ENCODE measurements at places on chromosomes 2 and 18.

GRCh38 chr2:126677176-126677538 is 21.2 kb downstream of the GYPC start:
- no peak for DNase-seq

GRCh38 chr2:143468341-143468888 is 339.2 kb downstream of the ARHGAP15 start:
- no peak for DNase-seq

GRCh38 chr2:113976277-113976928 is 86.5 kb downstream of the ACTR3 start:
- no peak for DNase-seq

GRCh38 chr2:173299764-173300163 is 54.9 kb upstream of the CDCA7 start:
- no peak for DNase-seq

DNA sequence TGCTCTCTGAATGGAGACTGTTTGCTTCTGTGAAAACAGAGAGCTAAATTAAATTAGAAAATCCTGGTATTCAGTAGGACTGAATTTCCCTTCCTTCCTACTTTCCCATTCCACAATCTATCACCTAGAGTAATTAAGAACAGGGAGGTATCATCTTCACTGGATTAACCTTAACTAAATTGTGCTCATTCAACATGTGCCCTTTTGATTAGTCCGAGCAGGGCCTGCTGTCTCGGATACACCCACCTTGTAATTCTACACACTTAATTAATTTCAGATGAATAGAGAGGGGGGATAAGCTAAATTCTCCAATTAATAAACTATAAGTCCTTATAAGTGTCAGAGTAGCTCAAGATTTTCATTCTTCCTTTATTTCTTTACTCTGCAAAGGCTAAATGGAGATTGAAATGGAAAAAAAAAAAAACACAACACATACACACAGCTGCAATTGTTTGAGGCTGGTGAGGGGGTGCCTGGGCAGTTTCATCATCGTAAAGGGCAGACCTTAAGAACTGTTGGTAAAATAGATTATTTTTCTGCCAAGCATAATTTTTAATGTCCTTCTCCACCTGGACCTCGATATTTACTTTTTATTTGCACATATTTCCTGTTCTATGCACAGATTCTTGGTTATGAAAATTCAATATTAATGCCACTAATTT is 157.1 kb upstream of the SIX2 start:
- no peak for DNase-seq

DNA sequence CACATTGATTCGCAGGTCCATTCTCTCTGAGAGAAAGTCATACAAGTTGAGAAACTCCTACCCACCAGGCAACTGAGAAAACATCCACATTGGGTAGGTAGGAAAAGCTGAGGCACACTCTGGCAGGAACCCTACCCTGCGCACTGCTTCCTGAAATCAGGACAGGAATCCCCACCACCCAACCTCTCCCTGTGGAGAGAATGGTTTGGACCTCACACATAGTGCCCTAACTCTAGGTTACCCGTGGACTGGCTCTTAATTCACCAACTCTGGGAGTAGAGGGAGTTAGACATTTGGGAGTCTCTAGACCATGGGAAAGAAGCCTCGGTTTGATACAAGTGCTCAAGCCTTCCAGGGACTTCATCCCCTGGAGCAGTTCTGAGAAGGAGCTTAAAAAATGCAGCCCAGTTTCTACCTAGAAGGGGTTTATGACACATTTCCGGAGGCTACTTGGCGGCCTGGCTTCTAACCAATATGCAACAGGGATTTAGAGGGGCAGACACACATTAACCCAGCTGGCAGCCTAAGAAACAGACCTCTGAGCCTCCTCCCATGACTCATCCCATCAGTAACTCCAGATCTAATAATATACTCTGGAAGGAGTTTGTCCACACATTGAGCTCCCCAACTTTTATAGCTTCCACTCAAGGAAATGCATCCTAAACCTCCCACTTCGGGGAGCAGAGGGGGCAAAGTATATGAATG is 136.7 kb downstream of the EML6 start:
- DNase-seq: peak; percentile 86

DNA sequence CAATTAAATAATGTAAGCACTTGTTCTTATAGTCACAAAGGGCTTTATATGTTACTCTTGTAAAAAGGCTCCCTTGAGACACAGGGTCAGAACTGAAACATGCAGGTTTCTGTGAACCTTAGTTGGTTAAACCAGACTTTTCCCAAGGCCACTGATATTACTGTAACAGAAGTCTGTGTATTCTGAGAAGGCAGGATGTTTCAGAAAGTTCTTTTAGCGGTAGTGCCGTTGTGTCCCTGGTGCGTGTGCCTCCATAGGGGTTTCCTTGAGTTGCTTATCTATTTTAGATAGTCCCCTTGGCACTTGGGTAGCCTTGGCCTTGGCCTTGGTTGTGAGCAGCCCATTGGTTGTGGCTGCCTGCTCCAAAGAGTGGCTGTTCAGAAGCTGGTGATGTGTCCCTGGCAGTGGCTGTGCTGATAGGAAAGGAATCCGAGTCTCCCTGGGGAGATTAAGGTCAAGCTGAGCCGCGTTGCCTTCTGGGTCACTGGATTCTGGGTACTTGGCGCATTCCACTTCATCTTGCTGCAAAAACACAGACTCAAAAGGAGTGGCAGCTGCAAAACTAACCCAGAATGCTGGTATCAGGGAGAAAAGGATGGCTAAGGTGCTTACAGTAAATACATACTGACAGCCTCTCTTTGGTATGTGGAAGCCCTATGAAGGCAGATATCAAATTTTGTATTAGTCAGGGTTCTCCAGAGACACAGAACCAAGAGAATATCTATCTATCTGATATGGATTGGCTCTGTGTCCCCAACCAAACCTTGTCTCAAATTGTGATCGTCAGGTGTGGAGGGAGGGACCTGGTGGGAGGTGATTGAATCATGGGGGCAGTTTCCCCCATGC is 69.7 kb downstream of the FHOD3 start:
- DNase-seq: no peak

DNA sequence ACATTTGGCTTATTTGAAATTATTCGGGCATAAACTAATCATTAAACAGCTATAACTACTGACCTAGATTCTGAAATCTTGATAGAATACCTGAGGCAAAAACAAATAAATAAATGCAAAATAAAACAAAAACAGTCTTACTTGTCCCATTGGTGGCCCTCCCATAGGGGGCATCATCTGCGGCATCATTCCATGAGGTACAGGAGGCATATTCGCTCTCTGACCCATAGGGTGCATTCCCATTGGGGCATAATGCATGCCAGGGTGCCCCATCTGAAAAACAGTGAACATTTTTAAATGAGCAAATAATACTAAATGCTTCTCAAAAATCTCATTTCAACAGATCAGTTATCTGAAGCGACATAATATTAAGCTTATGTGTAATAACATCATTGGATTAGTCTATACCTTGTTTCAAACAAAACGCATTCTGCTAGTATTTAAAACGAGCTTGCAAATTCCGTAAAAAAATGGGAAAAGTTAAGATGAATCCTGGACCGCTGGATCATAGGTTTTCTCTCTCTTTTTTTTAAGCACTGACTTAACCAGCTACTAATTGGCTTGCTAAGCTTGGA is 1.3 kb downstream of the PRPF40A start:
- peak; percentile 30 for DNase-seq

GRCh38 chr2:159840616-159841015 is 42.6 kb upstream of the CD302 start:
- no peak for DNase-seq

DNA sequence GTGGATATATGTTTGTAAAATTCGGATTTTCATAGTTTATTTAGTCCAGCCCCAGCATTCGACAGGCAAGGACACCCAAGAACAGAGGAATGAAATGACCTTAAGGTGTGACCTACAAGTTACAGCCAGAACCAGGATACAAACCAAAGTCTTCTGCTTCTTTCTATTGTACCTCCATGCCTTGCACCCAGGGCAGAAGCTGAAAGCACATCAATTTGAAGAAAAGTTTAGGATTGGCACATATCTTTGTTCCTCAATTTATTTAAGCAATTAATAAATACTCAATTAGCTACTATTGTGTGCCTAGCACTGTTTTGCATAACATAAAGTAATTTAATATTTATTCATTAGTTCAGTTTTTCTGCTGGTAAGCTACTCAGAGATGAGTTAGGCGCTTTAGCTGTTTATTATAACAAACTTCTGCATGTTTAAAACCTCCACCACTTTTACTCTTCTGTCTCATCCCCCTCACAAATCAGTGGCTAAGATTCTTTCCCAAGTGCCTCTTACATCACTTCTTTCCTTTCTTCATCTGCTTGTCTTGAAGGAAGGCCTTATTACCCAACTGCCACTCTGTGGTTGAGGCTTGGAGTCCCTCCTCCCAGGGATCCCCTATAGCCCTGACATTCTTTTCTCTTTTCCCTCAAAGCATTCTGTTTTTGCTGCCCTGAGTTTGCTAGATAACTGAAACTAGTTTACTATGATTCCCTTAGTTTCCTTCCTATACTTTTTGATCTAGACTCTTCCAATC is 37.1 kb upstream of the DARS1 start:
- DNase-seq: no peak

GRCh38 chr2:72211350-72211749 is 63.7 kb upstream of the CYP26B1 start:
- peak; percentile 25 for DNase-seq

- no peak for DNase-seq
Measured at GRCh38 chr2:169512525-169512924, 3.0 kb downstream of the KLHL41 start.

DNA sequence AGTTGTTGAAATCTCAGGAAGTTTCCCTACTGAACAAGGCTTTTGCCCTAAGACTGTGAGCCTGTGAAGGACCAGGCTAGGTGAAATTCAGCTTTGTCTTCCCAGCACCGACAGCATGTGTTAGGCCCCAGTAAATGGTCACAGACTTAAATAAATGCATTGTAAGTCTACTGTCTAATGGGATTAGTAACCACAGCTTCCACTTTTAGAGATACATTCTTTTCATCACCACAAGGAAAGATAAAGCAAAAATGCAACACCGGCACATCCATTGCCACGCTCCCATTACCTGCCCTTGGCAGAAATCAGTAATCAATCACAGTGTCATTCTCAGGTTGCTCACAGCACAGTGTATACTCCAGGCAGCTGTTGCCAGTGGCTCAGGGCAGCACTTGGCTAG is 59.3 kb downstream of the CRACDL start:
- no peak for DNase-seq

- peak; percentile 37 for DNase-seq
Measured at GRCh38 chr2:85390941-85391669, 19.1 kb downstream of the CAPG start.

Data from fibroblast of skin of right biceps (primary cell).